ENCODE measurements at places on chromosomes 1 and 21.

GRCh38 chr1:55981010-55981650, 598.2 kb downstream of the PLPP3 start:
- no peak for DNase-seq

- no peak for DNase-seq
Observed at GRCh38 chr1:167635156-167635648, 5.2 kb downstream of the RCSD1 start.

DNA sequence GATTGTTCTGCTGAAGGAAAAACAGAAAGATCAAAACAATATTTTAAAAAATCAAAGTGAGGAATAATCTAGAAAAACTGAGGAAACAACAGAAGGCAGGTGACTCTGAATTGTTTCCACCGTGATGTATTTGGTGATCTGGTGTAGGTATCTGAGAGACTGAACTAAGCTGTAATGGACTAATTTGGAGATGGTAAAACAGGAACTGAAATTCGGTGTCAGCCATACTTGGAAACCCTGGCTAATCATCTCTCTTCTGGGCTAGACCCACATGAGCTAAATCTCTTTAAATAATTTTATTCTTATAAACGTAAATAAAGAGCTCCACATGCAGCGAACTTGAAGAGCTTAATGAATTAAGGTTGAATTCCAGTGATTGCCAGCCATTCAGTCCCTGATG, 1226.1 kb downstream of the NCAM2 start:
- no peak for DNase-seq

- no peak for DNase-seq
Observed at GRCh38 chr21:36103434-36103833, 31.4 kb upstream of the CBR3 start.

DNA sequence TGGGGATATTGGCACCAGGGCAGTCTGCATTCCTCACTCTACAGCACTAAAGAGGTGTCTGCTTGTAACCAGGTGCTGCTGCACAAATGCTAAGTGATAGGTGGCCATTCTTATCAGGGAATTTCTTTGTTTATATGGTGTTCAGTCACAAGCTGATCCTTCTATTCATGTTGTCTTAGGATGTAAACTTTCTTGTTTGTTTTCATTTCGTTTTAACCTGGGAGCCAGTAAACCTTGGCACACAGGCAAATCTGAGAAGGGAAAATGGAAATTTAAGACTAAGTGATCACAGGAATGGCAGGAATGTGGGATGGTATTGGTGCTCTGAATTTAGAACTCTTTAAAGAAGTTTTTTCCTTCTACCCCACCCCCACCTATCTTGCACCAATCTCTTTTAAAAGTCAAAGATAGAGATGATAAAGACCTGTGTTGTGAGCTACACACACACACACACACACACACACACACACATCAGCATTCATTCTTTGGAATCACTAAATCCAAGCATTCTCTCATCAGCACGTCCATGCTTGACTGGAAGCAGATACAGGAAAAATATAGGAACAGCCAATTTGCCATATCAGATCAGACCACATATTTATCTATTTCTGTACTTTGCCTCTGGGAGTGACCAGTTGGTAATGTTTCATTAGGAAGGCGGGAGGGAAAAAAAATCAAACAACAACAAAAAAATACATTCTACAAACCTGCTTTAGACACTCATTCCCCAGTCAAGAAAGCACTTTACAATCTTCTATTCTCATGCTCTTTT, 451.4 kb upstream of the ADGRL2 start:
- DNase-seq = no peak

DNA sequence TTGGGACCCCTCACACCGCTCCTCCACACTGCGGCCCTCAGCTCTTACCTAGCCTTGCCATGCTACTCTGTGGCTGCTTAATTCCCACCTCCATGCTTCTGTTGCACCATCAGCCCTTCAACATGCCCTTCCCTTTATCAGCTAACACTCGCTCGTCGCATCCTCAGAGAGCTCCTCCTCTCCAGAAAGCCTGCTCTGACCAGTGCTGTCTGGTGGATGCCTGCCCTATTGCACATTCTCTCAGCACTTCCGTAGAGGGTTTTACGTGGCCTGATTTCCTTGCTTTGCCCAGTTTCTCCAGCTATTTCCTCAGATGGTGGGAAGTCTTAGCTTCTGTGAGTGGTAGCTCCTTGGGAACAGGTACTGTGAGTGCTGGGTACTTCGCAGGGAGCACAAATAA, 10.3 kb upstream of the LAD1 start:
- no peak for DNase-seq

GRCh38 chr1:160465123-160465522, 57.9 kb downstream of the SLAMF6 start:
- DNase-seq = no peak

GRCh38 chr1:103024051-103024450, 84.3 kb downstream of the COL11A1 start:
- no peak for DNase-seq

- no peak for DNase-seq
Observed at GRCh38 chr1:157984469-157984868, 9.0 kb upstream of the KIRREL1 start.

DNA sequence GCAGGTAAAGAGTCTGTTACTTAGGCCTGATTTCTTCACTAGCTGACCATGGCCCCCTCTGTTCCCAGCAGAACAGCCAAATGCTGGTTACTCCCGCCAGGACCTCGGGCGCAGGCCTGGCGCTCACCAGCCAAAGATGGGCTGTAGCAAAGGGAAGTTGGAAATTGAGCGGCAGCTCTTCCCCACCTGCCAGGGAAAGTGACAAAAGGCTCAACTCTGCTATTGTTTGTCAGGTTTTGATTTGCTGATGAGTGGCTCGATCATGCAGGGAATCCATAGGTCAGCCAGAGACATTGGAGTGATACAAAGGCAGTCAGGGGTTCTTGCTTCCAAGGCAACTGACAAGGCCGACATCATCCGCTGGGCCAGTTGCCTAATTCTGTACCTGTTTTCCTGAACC, 120.1 kb downstream of the ASTN1 start:
- DNase-seq = no peak

DNA sequence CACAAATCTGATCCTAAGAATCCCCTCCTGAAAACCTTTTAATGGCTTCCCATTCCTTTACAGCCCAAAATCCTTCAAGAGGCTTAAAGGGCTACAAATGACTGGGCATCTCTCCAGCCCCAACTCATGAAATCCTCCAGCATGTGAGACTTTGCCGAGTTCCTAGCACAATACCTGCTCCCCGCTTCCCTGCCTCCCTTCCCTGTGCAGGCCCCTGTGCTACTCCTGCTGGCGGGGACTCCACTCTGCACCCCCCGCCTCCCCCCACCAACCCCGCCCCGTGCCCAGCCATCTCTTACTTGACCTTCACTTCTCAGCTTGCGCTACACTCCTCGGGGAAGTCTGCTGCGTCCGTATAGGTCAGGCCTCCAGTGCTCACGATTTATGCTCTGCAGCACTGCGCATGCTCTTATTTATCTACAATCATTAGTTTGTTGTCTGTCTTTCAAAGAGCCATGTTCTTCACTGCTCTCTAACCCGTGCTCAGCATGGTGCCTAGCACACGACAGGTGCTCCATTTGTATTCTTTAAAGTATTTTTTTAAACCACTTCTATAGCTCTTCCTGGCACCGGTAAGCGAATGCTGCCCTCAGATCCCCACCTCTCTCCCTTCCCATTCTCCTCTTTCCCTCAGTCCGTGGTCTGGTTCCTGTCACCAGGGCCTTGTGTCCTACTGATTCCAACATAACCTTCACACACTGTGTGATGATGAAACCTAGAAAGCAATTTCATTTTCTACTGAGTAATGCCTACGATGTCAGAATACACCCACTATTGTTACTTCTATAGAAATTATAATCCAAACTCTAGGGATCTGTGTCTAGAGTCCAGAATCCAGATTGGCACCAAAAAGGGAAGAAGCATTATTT, 37.5 kb upstream of the PLA2G2C start:
- no peak for DNase-seq

- no peak for DNase-seq
Observed at GRCh38 chr1:233679030-233679429, 65.1 kb downstream of the KCNK1 start.

GRCh38 chr1:29279951-29280391, 43.6 kb downstream of the PTPRU start:
- no peak for DNase-seq

DNA sequence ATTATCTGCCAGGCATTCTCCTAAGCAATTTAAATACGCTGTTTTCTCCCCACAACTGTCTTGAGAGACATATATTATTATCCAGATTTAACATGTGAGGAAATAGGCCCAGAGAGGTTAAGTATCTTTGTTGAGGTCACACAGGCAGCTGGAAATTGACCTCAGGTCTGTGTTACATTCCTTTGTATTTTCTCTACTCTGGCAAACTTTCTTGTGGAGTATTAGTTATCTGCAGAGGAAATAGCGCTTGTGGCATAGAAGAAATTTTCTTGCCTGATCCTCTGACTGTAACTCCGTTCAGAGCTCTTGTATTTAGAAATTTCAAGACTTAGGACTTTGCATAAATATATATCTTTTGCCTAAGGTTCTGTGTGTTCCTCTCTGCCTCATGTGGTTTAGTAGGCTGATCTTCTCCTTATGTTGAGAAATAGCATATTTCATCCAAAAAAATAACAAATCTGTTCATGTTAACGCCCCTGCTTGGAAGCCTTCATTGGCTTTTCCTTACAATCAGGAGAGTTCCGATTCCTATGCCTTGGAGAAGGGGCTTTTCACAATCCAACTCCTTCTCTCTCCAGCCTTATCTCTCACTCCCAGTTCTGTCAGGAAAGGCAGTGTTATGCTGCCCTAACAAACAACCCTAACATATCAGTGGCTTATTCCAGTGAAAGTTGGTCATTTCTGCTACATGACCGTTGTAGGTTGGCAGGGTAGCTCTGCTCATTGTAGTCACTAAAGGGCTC, 2.5 kb upstream of the JUN start:
- DNase-seq = no peak

DNA sequence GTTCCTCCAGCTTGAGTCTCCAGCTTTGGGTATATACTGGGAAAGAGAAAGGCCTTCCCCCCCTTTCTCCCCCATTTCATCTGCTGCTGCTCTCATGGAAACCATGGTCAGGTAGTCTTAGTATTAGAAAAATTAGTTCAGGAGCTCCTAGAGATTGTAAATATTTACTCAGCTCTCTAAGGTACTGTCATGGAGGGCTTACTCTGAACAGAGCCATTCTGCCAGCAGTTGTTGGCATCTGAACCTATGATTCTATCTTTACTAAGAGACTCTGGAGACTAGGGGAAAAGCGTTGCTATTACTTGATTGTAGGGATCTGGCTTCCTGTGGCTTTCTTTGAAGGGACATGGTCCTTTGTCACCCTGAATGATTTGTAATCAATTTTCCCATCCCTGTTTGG, 6.1 kb downstream of the INTS3 start:
- no peak for DNase-seq

DNA sequence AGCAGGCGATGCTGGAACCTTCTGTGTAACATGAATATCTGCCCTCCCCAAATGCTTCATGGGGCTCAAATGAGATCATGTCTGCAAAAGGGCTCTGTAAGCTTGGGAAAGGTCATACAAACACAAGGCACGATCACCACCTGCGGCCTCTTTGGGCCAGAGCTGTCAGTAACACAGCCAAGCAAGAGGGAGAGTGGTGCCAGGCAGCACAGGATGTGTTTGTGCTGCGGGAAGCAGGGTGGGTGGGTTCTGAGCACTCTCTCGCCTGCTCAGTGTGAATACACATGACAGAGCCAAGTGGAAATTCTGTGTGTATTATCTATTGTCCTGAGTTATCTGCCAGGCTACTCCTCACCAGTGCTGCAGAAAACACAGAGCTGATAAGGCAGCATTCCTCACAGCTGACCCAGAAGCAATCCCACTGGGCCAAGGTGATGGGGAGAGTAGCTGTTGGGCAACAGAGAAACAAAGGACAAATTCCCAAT, 101.2 kb downstream of the LAMC2 start:
- DNase-seq = no peak

- no peak for DNase-seq
Observed at GRCh38 chr1:96191165-96191564, 530.4 kb upstream of the PTBP2 start.

DNA sequence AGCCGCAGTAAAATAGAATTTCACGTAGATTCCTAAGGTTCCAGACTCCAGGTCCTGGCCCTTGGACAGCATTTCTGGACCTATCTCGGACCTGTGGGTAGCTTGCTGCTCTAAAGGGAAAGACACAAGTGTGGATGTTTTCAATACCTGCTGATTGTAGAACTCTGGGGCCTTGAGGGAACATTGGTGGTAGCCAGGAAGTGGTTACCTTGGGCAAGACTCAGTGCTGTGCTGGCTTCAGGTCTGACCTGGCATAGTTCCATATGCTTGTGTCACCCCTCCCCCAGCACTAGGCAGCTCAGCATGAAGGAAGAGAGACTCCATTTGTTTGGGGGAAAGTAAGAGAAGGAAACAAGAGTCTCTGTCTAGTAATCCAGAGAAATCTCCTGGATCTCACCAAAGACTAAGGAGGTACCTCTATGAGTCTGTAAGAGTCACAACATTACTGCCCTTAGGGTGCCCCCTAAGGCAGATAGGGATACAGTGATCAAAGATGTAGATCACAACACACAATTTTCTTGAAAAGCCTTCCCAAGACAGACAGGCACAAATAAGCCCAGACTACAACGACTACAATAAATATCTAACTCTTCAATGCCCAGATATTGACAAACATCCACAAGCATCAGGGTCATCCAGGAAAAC, 398.8 kb downstream of the TGFB2 start:
- DNase-seq = no peak

GRCh38 chr1:44855742-44856141, 12.7 kb upstream of the PTCH2 start:
- DNase-seq = no peak

DNA sequence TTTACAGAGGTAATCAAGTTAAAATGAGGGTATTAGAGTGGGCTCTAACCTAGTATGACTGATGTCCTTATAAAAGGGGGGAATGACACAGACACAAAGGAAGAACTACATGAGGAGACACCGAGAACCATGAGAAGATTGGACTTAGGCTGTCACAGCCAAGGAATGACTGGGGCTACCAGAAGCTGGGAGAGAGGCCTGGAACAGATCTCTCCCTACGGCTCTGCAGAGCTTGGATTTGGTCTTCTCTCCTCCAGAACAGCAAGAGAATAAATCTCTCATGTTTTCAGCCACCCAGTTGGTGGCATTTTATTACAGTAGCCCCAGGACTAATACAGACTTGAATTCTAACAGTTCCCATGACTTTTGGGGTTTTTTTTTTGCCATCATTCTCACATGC, 110.8 kb downstream of the PSMG1 start:
- no peak for DNase-seq

DNA sequence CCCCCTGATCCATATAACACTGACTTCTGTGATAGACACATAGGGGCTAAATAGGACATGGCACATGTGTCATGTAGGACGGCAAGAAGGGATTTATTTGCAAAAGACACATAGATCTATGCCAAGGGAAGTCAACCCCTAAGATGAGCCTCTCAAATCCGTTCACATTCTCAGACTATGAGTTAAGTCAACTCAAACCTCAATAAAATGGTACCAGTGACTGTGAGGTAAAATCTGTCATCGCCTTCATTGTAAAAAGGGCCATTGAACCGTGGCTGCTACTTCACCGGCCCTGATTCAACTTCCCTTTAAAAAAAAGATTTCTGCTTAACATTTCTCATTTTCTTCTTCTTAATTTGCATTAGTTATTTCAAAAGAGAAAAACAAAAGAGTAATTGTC, 144.0 kb downstream of the ZNF281 start:
- DNase-seq = no peak

- DNase-seq = no peak
Observed at GRCh38 chr21:34128674-34129038, 55.3 kb downstream of the MRPS6 start.
